ENCODE measurements at places on chromosomes 3 and 15. TPM values are rescaled to one million over a fixed set of nuclear protein-coding genes. Genes with fewer than 3 reads are reported as not detected.

DNA sequence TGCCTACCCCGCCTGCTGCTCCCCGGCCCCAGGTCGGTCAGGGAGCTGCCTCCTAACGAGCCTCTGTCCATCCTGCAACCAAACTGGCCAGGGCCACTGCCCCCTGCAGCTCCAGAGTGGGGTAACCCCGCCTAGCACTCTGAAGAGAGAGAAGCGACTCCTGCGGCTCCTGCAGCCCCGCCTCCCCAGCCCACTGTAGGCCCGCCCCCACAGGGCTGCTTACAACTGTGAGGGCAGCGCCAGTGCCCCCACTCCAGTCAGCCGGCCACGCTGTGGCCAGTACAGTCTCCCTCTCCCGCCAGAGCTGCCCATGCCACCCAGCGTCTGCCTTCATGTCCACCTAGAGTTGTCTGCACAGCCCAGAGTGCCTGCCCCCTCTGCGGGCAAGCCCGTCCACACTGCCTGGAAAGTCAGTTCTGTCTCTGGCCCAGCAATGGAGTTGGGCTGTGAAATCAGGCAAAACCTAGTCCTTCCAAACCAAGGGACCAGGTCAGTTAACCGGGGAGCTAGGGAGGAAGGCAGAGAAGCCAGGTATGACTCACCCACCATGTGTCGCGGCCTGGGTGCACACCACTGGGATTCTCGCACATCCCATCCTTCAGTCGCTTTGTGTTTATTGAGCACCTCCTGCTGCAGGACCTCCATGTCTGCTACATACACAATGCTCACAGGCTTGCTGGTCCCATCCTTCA lies 2.4 kb downstream of the UCN2 start:
- DNase-seq = no peak

GRCh38 chr15:57290187-57290586 lies 86.1 kb upstream of the CGNL1 start:
- no peak for DNase-seq

DNA sequence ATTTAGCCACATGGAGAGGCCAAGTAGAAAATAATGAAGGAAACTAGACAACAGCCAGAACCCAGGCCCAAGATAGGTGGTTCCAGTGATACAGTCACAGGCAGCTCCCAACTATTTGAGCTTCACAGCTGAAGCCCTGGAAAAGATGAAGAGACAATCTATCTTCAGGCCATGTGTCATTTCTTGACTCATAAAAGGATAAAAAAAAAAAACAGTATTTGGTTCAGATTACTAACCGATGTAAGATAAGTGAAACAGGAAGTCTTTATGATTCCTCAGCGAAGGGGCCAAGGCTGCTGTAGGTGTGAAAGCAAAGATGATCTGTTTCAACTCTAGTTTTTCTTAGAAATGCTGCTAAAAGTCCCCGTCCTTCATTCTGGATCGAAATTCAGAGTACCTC lies 394.6 kb downstream of the ZNF385D start:
- no peak for DNase-seq

GRCh38 chr3:164806188-164806587 lies 272.1 kb downstream of the SI start:
- DNase-seq = no peak

- no peak for DNase-seq
Observed at GRCh38 chr15:100202309-100202960, 139.3 kb downstream of the ADAMTS17 start.

Gene CCR8
- polyA plus RNA-seq = not detected

Gene CISH
- polyA plus RNA-seq = 36.3 TPM

Gene C2CD4B
- 0.65 TPM for polyA plus RNA-seq

DNA sequence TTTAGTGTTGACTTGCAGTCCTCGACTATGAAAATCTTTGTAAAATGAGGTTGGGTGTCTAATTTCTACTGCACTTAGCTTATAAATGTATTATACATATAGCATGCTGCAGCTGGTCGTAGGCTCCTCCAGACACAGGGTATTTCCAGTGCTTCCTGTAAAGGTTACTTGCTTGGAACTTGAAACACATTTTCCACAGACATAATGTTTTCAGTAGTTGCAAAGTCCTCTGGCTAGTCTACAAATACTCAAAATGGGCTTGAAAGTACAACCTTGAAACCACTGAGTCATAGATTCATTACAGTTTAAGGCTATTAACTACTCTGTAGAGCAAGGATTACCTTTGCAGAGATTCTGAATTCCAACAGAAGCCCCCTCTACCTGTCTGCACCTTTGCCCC lies 464.1 kb downstream of the RAP2B start:
- DNase-seq = no peak

- DNase-seq = peak; percentile 50
Observed at GRCh38 chr15:79562403-79562815, 130.3 kb downstream of the MINAR1 start.

Gene CSK
- polyA plus RNA-seq = 51.3 TPM

Gene THSD4
- polyA plus RNA-seq = 30.0 TPM
